ENCODE measurements at places on chromosomes 2 and 18. TPM values are rescaled to one million over a fixed set of nuclear protein-coding genes. Genes with fewer than 3 reads are reported as not detected.

CNGA3 gene
- 0.05 TPM for total RNA-seq

RAPGEF4 gene
- 2.7 TPM for total RNA-seq

ZAP70 gene
- 0.05 TPM for total RNA-seq

ZSWIM2 gene
- total RNA-seq, result not detected

HOXD13 gene
- total RNA-seq, result 2.4 TPM

SERPINB5 gene
- not detected for total RNA-seq
